ENCODE measurements at places on chromosomes 4 and X.

- DNase-seq, result peak; percentile 59
These were observed 159.6 kb upstream of the RBPJ start for GRCh38 chr4:26161030-26161824.

- no peak for DNase-seq
These were observed 8.6 kb downstream of the LAGE3 start for GRCh38 chrX:154470434-154470833.

DNA sequence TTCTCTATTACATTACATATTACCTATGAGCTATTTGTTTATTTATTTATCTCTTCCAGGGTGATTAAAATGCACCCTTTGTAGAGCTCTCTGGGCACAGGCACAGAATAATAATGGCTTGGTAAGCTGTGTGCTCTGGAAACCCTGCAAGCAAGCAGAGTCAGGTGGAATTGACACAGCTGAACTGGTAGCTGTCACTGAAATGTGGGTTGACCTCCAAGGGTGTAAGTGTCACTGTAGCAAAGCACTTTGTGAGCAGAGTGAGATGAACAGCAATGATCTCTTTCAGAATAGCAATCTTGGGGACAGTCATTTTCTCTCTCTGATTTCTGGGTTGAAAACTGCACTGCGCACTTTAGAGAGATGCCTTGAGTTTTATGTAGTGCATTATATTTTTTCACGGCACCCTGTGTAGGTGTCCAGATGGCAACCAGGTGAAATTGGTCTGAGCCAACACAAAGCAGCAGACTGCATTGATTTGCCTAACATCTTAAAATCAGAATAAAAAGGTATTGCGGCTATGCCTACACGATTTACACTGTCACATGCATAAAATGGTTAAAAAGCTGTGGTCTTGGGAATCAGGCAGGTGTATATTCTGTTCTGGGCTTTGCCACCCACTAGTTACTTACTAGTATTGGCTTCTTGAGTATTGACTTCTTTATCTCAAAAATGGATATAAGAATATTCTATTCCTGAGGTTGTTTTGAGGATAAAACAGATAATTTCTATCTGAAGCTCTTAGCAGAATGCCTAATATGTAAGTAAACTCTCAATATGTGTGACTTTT, 450.3 kb downstream of the RAPGEF2 start:
- DNase-seq, result no peak

DNA sequence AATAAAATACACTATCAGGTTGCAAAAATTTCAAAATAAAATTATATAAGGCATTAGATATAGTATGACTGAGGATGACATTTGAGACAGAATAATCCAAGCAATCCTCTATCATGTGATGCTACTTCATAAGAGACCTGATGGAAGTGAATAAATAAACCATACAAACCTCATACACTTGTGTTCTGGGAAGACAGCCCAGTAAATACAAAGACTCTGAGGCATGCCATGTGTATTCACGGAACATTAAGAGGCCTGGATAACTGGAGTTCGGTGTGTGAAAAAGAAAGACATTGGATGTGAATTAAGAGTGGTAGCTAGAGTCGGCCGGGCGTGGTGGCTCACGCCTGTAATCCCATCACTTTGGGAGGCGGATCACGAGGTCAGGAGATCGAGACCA, 364.2 kb downstream of the ADAM29 start:
- no peak for DNase-seq

- peak; percentile 32 for DNase-seq
These were observed 57.7 kb downstream of the IL13RA2 start for GRCh38 chrX:114959729-114960128.

- no peak for DNase-seq
These were observed 856.0 kb downstream of the TRAM1L1 start for GRCh38 chr4:116229420-116229819.

Measured in GM23338 (cell line).